ENCODE measurements at places on chromosomes 1 and 21. TPM values are rescaled to one million over a fixed set of nuclear protein-coding genes. Genes with fewer than 3 reads are reported as not detected.

Gene GOLT1A
- total RNA-seq: 13.6 TPM

Gene LCE3D
- not detected for total RNA-seq

Gene KRTAP13-2
- total RNA-seq: not detected

Gene TMEM61
- 0.90 TPM for total RNA-seq

Gene CFAP141
- total RNA-seq: not detected

Gene FMO2
- total RNA-seq: 0.70 TPM

Gene RHD
- total RNA-seq: not detected

Gene MAN1A2
- total RNA-seq: 45.0 TPM

Gene OR6N1
- total RNA-seq: not detected

Gene TGFB2
- 17.1 TPM for total RNA-seq

Gene GJA4
- 3.8 TPM for total RNA-seq

Gene GPR25
- not detected for total RNA-seq

Gene CNTN2
- total RNA-seq: 9.7 TPM

DNA sequence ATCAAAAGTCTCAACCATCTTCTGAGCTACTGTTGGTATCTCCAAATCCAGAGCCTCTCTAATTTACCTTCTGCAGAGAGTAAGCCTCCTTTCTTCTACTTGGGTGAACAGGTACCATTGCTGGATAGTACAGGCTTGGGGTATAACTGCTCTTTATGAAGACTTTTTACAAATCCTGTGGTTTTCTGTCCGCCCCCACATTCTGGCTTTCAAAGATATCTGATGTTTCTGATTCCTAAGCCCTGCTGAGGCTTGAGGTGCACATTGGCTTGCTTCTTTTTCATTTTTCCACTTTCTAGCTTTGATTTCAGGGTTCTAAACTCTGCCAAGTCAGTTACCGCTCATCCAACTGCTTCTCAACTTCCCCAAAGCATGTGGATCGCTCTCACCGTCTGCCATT is 37.1 kb downstream of the TENT5C start:
- H3K36me3 ChIP-seq: no peaks in the 10 kb centered on the region
- no peak overlapping the region for H3K4me3 ChIP-seq
- no peaks in the 10 kb centered on the region for H3K27me3 ChIP-seq
- H3K4me1 ChIP-seq: no peaks in the 10 kb centered on the region

- DNase-seq: no peak
- H3K4me1 ChIP-seq: no peaks in the 10 kb centered on the region
- no peaks in the 10 kb centered on the region for H3K27me3 ChIP-seq
- H3K27ac ChIP-seq: no peak overlapping the region
- no peaks in the 10 kb centered on the region for H3K36me3 ChIP-seq
These were observed 4.5 kb upstream of the LCE2D start for GRCh38 chr1:152658649-152659048.

- H3K4me1 ChIP-seq: no peaks in the 10 kb centered on the region
- H3K27me3 ChIP-seq: no peaks in the 10 kb centered on the region
- DNase-seq: no peak
These were observed 19.4 kb downstream of the VPS13D start for GRCh38 chr1:12249181-12249580.

DNA sequence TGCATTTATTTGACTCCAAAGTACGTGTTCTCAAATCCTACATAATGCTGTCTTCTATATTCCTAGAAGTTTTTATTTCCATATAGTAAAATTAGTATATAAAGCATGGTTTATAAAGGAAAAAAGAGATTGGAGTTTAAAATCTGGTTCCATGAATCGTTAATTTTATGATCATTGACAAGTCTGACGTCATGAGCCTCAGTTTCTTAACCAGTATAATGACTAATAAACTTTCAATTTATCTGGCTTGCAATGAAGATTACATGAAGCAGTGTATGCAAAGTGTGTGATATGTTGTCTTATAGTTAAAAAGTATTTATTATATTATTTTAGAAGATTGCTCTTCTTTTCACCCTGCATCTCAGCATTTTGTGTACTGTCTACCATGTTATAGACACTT is 421.4 kb upstream of the LRRC7 start:
- DNase-seq: no peak
- H3K27me3 ChIP-seq: no peaks in the 10 kb centered on the region
- H3K4me3 ChIP-seq: no peak overlapping the region
- no peaks in the 10 kb centered on the region for H3K4me1 ChIP-seq
- no peaks in the 10 kb centered on the region for H3K36me3 ChIP-seq

- DNase-seq: no peak
- no peaks in the 10 kb centered on the region for H3K36me3 ChIP-seq
- peaks cover 4% of the 10 kb centered on the region for H3K4me1 ChIP-seq
- H3K4me3 ChIP-seq: no peak overlapping the region
- no peaks in the 10 kb centered on the region for H3K27me3 ChIP-seq
These were observed 5.6 kb downstream of the C1orf35 start for GRCh38 chr1:228097333-228098081.

GRCh38 chr1:230641346-230641745 is 935 bp upstream of the COG2 start:
- no peaks in the 10 kb centered on the region for H3K36me3 ChIP-seq
- no peak for DNase-seq
- peaks cover 9% of the 10 kb centered on the region for H3K4me1 ChIP-seq
- no peak overlapping the region for H3K27ac ChIP-seq
- H3K4me3 ChIP-seq: no peak overlapping the region

GRCh38 chr1:53334312-53334711 is 6.4 kb upstream of the LRP8 start:
- H3K36me3 ChIP-seq: no peaks in the 10 kb centered on the region
- H3K4me3 ChIP-seq: no peak overlapping the region
- no peaks in the 10 kb centered on the region for H3K4me1 ChIP-seq
- no peak overlapping the region for H3K27ac ChIP-seq
- DNase-seq: no peak

- no peak overlapping the region for H3K4me3 ChIP-seq
- no peaks in the 10 kb centered on the region for H3K36me3 ChIP-seq
- no peaks in the 10 kb centered on the region for H3K4me1 ChIP-seq
- H3K27me3 ChIP-seq: no peaks in the 10 kb centered on the region
- no peak for DNase-seq
- H3K27ac ChIP-seq: no peak overlapping the region
These were observed 54.2 kb upstream of the PBX1 start for GRCh38 chr1:164504749-164505148.

- H3K4me1 ChIP-seq: no peaks in the 10 kb centered on the region
- no peaks in the 10 kb centered on the region for H3K36me3 ChIP-seq
- no peak overlapping the region for H3K4me3 ChIP-seq
- H3K27ac ChIP-seq: no peak overlapping the region
- no peaks in the 10 kb centered on the region for H3K27me3 ChIP-seq
These were observed 12.0 kb upstream of the PCBP3 start for GRCh38 chr21:45631540-45631939.

DNA sequence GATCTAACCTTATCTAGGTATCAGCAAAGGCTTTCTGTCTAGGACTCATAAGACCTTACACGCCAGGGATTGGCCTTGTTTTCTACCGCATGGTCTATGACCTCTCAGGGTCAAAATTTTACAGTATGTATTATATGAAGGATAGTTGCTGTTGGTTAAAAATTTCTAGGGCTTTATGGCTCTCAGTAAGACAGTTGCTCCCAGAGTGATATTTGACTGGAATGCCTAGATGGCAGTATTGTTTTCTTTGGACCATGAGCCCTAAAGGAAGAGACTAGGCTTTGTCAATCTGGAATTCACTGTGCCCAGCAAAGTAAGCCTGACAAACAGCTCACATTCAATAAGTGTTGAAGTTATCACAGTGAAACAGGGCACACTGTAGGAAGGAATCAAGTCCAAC is 37.6 kb downstream of the C1orf87 start:
- H3K27me3 ChIP-seq: no peaks in the 10 kb centered on the region
- H3K4me1 ChIP-seq: no peaks in the 10 kb centered on the region
- H3K36me3 ChIP-seq: no peaks in the 10 kb centered on the region
- peak; percentile 6 for DNase-seq
- H3K4me3 ChIP-seq: no peak overlapping the region

- no peak overlapping the region for H3K4me3 ChIP-seq
- DNase-seq: no peak
- no peaks in the 10 kb centered on the region for H3K36me3 ChIP-seq
- no peak overlapping the region for H3K27ac ChIP-seq
These were observed 29.0 kb downstream of the PPFIA4 start for GRCh38 chr1:203055161-203055799.

DNA sequence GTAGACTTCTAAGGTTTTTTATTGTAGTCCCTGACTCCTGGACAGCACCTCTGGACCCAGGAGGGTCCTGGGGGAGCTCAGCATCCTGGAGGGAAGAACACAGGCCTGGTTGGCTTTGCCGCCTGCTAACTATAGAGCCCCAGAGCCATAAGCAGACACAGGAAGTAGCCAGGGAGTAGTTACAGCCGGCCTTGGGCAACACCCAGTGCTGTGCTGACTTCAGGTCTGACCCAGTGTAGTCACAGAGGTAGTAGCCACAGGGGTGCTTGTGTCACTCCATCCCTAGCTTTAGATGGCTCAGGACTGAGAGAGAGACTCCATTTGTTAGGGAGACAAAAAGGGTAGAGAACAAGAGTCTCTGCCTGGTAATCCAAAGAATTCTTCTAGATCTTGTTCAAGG is 21.9 kb downstream of the MCOLN2 start:
- no peaks in the 10 kb centered on the region for H3K27me3 ChIP-seq
- no peak for DNase-seq
- no peaks in the 10 kb centered on the region for H3K36me3 ChIP-seq
- H3K27ac ChIP-seq: no peak overlapping the region
- no peaks in the 10 kb centered on the region for H3K4me1 ChIP-seq

GRCh38 chr1:230308039-230308438 is 118.1 kb downstream of the PGBD5 start:
- peaks cover 5% of the 10 kb centered on the region for H3K4me1 ChIP-seq
- no peaks in the 10 kb centered on the region for H3K27me3 ChIP-seq
- no peak overlapping the region for H3K4me3 ChIP-seq
- peak; percentile 52 for DNase-seq
- H3K27ac ChIP-seq: no peak overlapping the region

DNA sequence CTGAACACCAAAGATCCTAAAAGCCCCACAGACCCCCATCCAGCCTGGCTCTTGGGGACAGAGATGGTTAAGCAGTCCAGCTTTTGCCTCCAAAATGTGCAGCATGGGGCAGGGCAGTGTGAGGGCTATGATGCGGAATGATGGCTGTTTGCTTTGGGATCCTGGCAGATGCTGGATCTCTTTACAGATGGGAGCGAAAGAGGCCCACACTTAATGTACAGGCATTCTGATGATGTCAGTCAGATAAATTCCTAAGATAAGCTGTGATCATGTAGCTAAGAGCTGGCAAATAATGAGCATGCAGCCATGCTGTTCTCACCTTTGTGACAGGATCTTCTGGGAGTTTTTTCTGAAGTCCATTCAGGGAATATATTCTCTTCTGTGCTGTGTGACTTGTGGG is 17.6 kb upstream of the KCNQ4 start:
- no peaks in the 10 kb centered on the region for H3K4me1 ChIP-seq
- DNase-seq: no peak
- no peaks in the 10 kb centered on the region for H3K36me3 ChIP-seq

DNA sequence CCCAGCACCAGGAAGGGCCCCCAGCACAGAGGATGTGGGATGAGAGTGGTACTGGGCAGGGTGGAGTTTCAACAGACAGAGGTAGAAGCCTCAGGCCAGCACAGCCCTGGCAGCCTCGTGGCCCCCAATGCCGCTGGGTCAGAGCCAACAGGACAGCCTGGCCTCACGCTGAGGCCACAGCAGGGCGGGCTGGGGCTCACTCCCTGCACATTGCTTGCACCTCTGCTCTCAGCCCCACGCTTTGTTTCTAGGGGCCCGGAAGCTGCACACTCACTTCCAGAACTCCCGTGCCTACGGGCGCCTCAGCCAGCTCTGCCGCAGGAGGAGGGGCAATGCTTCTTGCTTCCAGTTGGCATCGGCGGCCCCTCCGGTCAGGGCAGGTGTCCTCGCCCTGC is 72.9 kb downstream of the SIK1 start:
- H3K4me3 ChIP-seq: no peak overlapping the region
- peaks cover 13% of the 10 kb centered on the region for H3K4me1 ChIP-seq
- H3K36me3 ChIP-seq: no peaks in the 10 kb centered on the region
- H3K27ac ChIP-seq: no peak overlapping the region
- no peaks in the 10 kb centered on the region for H3K27me3 ChIP-seq

GRCh38 chr1:184708084-184708676 is 46.5 kb downstream of the EDEM3 start:
- H3K27me3 ChIP-seq: no peaks in the 10 kb centered on the region
- H3K27ac ChIP-seq: no peak overlapping the region
- no peak for DNase-seq
- no peaks in the 10 kb centered on the region for H3K4me1 ChIP-seq

DNA sequence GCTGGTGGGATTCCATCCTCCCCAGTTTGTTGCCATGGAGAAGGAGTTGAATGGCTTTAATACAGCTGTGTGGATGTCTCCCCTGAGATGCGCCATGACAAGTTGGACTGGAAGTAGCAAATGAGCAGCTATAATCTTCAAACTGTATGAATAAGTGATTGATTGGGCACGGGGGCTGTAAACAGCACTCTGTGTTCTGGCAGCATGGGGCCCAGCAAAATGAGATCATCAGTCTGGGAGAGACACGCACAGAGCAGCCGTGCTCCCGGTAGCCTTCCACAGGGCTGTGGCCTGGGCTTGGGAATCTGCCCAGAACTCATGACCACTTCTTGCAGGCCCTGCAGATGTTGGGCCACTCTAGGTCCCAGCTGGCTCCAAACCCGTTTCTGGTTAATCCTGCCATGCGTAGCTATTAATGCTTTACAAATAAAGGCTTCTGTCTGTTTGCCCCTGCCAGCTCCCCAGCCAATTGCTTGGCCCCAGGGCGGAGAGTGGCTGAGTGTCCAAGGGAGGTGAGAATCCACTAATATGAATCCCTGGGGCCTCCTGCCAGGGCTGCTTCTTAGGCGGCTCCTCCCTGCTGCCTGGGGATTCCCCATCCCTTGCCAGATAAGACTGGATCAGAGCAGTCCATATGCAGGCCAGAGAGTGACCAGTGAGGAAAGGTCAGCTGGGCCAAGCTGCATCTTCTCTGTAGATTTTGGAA is 642.9 kb downstream of the AJAP1 start:
- no peak for DNase-seq
- H3K4me3 ChIP-seq: no peak overlapping the region
- no peaks in the 10 kb centered on the region for H3K27me3 ChIP-seq

- no peak overlapping the region for H3K27ac ChIP-seq
- H3K27me3 ChIP-seq: no peaks in the 10 kb centered on the region
- no peak for DNase-seq
- H3K36me3 ChIP-seq: no peaks in the 10 kb centered on the region
These were observed 30.7 kb downstream of the ADAM30 start for GRCh38 chr1:119865627-119866026.

DNA sequence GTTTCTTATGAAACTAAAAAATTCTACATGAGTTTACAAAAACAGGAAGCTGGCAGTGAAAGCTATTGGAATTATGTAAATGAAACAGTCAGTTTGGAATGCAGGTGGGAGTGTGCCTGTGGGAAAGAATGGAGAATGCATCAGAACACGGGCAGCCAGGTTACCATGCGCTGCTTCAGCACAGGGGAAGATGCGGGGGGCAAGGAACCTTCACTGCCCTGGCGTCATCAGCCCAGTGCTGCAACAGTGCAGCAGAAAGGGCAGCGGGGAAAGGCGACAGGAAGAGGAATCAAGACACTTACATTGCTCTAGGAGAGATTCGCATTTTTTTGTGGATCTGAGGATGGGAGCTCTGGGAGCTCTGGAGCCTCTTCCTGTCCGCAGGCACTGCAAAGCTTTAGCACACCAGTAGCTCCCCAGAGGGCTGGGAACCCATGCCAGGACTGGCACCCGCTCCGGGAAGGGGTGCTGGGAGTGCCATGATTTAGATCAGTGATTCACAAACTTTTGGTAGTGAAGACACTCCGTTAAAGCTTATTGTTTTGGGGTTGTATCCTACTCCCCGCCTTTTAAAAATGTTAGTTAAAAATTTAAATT is 64.1 kb upstream of the WDR26 start:
- no peaks in the 10 kb centered on the region for H3K36me3 ChIP-seq
- H3K4me1 ChIP-seq: peaks cover 25% of the 10 kb centered on the region
- peak overlapping the region; percentile 72 for H3K27ac ChIP-seq
- no peak overlapping the region for H3K4me3 ChIP-seq
- H3K27me3 ChIP-seq: no peaks in the 10 kb centered on the region
